ENCODE measurements at places on chromosomes 16 and 17.
A peak's percentile ranks its signal among the peaks of the same experiment; 100 is the strongest.

DNA sequence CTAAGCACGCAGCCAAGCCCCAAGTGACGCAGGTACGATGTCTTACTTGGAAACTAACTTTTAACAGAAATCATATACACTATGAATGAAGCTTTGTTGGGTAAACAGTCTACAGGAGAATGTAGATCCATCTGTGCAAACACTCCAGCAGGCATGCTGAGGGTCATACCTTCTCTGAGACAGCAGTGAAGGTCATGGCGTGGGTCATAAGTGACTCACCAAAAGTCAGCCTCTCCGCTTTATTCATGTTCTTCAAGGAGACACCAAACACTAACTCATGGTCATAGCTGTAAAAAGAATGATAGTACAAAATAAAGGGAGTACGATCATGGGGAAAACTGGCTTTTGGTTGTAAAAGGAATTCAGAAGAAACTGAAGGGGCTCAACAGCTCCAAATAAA lies 20.6 kb downstream of the BLMH start:
- DNase-seq: no peak

DNA sequence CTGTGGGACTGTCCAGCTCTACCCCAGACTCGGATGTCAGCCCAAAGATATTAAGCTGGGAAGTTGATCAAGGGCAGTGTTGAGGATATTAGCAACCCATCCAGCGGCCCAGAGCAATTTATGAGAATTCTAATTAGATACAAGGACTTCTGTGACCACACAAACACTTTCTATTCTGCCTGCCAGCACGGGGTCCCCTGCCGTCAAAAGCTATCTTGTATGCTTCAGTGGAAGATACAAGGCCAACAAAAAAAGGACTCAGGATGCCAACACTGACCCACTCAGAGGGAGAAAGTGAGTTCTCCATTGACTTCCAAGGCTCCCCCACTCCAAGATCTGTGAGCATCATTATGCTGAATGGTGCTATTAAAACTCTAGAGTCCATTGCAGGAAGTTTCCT lies 390.7 kb downstream of the GRIN2A start:
- DNase-seq: no peak

DNA sequence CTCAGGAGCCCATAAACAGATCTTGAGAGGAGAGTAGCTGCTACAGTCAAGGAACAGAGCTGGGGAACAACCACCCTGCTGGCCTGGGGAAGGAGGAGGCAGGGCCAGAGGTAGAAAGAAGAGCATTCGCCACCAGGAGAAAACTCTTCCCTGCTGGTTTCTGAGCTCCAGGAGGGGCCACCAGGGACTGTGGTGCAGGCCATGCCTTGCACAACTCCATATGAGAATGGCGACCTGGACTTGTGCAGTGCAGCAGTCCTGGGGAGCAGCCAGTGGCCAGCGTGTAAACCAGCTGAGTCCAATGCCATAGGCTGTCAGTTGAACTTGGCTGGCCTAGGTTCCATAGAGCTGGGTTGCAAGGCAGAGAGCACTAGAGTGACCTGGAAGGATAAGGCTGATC lies 11.6 kb downstream of the SLC13A2 start:
- DNase-seq: no peak

DNA sequence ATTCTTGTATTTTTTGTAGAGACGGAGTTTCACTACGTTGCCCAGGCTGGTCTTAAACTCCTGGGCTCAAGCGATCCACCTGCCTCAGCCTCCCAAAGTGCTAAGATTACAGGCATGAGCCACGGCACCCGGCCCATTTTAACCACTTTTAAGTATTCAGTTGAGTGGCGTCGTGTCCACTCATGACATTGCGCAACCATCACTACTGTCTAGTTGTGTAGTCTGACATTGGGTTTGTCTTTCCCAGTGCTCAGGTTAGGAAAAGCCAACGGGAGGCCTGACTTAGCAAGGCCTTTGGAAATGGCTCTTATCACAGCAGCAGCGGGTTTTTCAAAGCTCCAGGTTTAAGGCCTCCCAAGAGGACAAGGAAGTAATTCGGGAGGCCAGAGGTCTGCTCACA lies 58.7 kb downstream of the LITAF start:
- peak; percentile 7 for DNase-seq

DNA sequence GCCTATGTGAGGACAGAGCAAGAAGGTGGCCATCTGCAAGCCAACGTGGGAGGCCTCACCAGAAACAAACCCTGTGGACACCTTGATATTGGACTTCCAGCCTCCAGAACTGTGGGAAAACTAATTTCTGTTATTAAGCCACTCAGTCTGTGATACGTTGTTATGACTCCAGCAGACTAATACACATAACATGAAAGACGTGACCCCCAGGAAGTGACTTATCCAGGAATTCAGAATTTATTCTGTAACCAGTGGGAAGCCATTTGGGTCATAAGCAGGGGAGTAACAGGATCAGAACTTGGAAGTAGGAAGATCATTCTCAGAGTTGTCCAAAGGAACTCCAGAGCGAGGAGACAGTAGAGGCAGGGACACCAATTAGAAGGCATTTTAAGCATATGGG lies 12.5 kb upstream of the GINS3 start:
- DNase-seq: no peak

DNA sequence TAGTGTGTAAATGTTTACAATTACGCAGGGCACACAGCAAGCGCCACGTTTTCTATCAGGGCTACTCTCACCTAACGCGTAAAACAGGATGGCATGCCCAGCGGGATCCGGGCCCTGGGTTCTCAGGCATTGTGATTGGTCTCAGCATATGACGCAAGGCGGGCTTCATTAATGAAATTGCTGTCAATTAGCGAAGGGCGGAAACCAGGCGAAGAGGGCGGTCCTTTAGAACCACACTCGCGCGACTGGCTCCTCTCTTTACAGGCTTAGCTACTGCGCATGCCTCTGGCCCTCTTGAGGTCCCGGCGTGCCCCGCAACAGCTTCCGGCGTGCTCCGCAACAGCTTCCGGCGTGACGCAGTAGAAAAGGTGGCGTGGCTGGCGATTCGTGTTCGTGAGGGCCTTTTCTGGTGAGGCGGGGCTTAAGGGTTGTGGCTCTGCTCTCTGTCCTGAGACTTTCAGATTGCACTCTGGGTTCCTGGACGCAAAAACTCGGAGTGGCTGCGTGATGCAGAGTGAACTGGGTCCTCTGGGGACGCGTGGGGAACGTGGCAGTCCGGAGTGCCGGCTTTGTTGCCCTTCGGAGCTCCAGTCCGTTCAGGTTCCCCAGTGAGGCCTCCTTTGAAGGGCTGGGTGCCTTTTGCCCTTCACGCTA lies 9.2 kb downstream of the OR2C1 start:
- DNase-seq: peak; percentile 95

- DNase-seq: peak; percentile 84
Measured at GRCh38 chr16:88686062-88686438, 257 bp downstream of the SNAI3 start.

GRCh38 chr17:49775546-49776260 lies 11.8 kb upstream of the FAM117A start:
- no peak for DNase-seq

- DNase-seq: no peak
Measured at GRCh38 chr16:72131036-72131435, 37.4 kb downstream of the DHX38 start.

GRCh38 chr16:57676553-57677085 lies 8.5 kb downstream of the ADGRG3 start:
- DNase-seq: peak; percentile 61

DNA sequence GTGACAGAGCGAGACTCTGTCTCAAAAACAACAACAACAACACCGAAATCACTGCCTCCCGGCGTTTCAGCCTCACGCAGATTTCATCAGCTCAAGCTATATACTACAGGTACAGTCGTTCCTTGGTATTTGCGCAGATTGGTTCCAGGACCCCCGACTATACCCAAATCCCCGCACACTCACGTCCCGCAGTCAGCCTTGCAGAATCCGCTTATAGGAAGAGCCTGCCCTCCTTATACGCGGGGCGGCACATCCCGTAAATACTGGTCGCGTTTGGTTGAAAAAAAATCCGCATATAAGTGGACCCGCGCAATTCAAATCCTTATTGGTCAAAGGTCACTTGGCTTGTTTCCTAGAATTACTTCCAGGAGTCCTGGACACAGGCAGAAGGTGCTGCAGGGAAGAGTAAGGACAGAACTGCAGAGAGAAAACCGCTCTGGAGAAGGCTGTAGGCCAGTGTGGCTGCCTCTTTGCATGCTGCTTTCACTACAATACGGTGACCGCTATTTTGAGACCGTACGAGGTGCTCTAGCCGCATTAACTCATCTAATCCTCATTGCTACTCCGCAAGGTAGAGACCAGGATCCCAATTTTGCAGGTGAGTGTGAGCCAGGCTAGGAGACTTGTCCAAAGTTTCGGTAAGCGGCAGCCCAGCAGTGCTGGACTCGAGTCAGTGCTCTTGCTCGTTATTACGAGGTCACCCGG lies 718 bp downstream of the NDUFAB1 start:
- DNase-seq: peak; percentile 45

DNA sequence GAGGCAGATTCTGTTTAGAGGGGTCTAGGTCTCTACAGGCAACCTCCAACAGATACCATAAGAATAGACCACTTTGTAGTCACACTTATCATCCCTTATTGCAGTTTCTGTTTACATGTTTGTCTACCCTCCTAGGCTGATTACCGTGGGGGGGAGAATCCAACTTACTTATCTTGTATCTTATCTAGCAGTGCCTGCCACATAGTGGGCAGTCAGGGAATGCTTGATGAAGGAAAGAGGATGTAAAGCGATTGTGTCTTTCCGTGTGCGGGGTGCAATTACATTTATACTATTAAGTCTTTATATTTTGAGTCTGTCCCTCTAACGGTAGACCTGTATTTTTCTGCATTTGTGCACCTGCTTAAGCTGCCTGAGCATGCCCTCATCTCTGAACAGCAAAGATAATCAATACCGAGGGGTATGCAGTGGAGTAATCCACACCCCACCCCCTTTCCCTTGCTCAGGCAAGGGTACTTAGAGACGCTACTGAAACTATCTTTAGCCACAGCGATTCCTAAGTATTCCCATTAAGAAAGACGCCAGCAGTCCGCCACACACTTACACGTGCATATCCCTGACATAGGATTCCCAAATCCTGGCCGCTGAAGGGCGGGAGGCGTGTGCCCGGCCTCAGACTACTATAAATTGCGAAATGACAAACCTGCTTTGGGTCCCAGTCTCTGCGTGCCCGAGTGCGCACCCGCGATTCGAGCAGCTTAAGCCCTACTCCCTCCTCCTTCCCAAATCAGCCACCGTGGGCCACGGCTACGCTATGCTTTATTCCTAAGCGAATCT lies 635 bp upstream of the AATF start:
- peak; percentile 41 for DNase-seq

GRCh38 chr16:89344458-89344834 lies 126.9 kb downstream of the ZNF778 start:
- no peak for DNase-seq

DNA sequence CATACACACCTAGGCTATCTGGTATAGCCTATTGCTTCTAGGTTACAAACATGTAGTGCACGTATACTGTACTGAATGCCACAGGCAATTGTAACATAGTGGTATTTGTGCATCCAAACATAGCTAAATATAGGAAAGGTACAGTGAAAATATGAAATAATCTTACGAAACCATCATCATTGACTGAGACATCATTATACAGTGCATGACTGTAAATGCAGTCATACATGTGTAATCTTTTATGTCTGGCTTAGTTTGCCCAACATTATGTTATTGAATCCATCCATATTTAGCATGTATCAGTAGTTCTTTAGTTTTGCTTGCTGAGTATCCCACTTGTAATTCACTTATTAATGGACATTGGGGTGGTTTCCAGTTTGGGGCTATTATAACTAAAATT lies 124.9 kb downstream of the CYLD start:
- no peak for DNase-seq

DNA sequence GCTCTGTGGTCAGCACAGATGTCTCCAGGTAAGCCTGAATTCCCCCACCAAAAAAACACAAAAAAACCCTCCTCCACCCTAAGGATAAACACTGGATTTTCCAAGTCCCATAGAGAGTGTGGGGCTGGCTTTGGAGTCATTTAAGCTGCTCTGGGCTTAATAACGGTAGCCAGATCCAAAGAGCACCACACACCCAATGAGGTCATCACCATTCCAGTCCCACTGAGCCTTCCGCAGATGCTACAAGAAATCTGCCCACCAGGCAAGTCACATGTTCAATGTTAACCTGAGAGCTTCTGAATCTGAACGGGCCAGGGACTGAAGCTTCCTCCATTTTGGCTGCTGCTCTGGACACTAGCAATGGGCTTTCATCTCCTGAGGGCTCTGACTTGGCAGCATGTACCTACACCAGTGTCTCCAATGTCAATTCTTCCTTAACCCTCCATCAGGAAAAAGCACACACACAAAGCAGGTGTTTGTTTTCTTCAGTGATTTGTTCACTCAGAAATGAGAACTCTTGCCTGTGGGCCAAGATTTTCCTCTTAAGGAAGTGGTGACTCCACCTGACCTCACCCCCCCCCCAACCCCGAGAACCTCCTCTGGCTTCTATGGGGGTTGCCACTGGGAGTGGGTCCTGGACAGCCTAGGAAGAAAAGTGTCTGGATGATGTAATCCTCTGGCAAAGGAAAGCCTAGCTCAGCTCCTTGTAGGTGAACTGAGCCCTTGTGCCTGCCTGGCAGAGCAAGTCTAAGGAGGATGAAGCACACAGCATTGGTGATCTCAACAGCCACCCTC lies 220.1 kb downstream of the FOXL1 start:
- no peak for DNase-seq

DNA sequence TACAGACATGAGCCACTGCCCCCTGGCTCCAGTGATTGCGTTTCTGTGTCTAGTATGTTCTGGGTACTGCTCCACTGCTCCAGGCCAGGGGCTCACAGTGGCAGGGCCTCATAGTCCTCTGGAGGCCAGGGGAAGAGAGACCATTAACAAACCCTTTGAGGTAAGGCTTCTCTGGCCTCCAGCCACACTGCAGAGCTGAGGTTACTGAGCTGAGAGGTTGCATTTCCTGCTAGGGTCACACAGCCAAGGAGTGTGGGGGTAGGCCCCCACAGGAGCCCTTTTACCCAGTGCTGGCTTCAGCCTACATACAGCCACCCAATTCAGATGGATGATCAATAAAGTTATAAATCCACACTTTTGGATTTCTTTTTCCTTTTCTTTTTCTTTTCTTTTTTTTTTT lies 50.4 kb upstream of the DLX4 start:
- no peak for DNase-seq

DNA sequence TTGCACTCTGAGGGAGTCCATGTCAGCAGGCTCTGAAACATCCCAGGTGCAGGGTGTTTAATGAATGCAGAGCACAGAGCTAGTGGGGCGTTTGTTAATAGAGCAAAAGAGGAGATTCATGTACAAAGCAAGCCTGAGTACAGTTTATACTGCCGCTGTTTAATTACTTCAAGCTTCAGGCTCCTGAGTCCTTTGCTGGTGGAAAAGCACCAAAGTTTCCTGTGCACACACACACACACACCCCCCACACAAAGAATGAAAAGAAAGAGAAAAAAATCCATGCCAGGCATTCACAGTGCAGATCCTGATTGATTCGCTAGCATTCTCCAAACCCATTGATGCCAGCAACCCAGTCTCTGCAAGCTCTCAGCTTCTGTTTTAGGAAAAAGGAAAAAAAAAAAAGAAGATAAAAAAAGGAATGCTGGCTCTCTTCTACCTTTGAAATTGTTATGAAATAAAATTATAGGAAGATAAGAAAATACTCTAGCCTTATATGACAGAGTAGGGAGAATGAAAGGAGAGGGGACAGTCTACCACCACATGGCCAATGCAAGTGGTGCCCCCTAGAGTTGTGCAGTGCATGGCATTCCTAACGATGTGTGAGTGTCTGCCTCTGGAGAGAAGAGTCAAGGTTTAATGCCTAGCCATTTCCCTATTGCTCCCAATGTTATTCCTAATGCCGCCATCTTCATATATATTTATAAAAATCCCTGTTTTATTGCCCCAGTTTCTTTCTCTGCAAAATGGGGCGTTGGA lies 216.5 kb downstream of the TMEM114 start:
- no peak for DNase-seq

- DNase-seq: peak; percentile 80
Measured at GRCh38 chr16:66695935-66696668, 441 bp downstream of the CMTM4 start.

Measured in DMS53 (cell line).